ENCODE measurements at places on chromosomes 16 and 17. TPM values are rescaled to one million over a fixed set of nuclear protein-coding genes. Genes with fewer than 3 reads are reported as not detected.

- DNase-seq = no peak
Measured at GRCh38 chr16:78479723-78480122, 380.3 kb downstream of the WWOX start.

GRCh38 chr16:15510992-15511391 is 76.6 kb downstream of the BMERB1 start:
- no peak for DNase-seq

- DNase-seq = no peak
Measured at GRCh38 chr16:12057266-12057665, 80.7 kb downstream of the SNX29 start.

DNA sequence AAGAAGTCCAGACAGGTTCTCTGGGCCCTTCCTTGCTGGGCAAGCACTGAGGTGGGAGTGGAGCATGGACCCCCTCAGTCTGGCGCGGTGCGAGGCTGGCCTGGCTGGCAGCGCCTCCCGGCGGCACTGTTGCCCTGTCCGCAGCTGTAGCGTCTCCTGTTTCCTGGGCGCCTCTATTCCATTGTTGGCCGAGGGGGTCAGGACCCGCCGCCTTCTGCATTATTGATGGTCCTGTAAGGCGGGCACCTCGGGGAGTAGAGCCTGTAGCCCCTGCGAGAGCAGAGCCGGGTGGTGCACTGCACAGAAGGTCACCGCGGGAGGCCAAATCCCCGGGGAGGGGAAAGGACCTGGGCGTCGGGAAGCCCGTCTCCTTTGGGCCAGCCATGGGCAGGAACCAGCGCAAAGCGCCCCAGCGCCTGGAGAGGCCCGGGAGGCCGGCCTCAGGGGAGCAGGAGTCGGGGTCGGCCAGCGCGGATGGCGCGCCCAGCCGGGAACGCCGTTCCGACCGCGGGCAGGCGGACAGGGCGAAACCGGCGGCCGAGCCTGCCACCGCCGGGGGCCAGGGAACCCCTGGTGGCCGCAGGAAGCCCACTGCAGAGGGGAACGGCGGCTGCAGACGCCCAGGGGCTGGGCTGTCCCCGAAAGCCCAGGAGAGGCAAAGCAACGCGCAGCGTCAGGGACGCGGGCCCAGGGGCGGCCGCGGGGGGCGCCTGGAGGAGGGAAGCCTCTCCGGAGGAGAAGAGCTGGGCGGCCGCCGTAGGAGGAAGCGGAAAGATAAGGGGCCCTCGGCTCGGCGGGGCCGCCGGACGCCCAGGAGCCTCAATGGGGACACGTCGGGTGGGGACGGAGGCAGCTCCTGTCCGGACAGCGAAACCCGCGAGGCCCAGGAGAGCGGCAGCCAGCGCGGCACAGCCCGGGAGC is at the start of gene MYO15B:
TSS of gene MYO15B (plus strand) at position 126 of the 921 bp plus-strand sequence. CDS start at position 384, 258 bp downstream.
- peak; percentile 90 for DNase-seq

DNA sequence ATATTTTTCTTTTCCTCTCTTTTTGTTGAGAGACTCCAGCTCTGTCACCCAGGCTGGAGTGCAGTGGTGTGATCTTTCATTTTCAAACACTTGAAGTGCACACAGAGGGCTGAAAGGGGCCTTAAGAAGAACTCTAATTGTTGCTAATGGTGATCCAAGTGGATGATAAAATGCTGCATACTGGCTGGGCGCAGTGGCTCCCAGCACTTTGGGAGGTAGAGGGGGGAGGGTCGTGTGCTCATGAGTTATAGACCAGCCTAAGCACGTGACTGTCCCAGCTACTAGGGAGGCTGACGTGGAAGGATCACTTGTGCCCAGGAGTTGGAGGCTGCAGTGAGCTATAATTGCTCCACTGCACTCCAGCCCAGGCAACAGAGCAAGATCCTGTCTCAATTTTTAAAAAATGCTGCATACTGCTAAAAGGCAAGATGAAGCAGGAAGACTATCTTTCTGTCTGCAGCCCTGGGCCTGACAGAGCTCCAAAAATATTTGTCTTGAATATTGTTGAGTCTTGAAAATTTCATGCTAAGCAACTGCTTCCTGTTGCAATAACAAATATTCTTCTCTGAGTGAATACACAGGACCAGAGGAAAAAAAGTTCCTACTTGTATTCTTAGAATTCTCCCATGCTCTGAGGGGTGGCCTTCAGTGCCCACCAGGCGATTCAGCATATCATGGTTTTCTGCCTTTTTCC is 63.7 kb upstream of the AKTIP start:
- DNase-seq = no peak

GRCh38 chr17:5219536-5219935 is 15.1 kb downstream of the SCIMP start:
- no peak for DNase-seq

GRCh38 chr16:89216315-89217137 is 977 bp upstream of the ZNF778 start:
- DNase-seq = peak; percentile 65

- DNase-seq = no peak
Measured at GRCh38 chr17:16997514-16998429, 25.9 kb upstream of the TNFRSF13B start.

GRCh38 chr16:67158637-67159600 is 790 bp downstream of the TRADD start:
- DNase-seq = no peak

GRCh38 chr17:29155227-29155965 is 24.8 kb downstream of the MYO18A start:
- DNase-seq = peak; percentile 32

GRCh38 chr17:1414634-1415033 is 14.6 kb upstream of the YWHAE start:
- DNase-seq = no peak

GRCh38 chr16:1538804-1539520 is 5.5 kb downstream of the TMEM204 start:
- DNase-seq = no peak

GRCh38 chr16:53503991-53504663 is 1.1 kb upstream of the AKTIP start:
- peak; percentile 24 for DNase-seq

DNA sequence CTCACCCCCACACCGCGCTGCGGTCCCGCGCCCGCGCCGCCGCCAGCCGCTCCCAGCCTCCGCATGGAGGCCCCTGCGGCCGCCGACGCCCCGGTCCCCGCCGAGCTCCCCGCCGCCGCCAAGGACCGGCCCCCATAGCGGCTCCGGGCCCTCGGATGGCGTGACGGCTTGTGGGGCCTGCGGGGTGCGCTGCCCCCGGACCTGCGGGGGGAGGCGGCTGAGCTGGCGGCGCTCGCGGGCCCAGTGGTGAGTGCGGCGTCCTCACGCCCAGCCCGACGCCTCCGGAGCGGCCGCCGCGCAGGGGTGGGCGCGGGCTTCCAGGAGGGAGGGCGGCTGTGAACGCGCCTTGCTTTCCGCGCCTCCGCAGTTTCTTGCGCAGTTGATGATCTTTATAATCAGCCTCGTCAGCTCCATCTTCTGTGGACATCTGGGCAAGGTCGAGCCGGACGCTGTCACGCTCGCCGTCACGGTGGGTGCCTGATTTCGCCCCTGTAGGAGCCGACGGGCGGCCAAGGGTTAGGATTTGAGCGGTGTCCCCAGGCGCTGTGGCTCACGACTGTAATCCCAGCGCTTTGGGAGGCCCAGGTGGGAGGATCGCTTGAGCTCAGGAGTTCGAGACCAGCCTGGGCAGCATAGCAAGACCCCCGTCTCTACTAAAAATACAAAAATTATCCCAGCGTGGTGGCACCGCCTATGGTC is 46.4 kb downstream of the SLC47A1 start:
- peak; percentile 34 for DNase-seq

DNA sequence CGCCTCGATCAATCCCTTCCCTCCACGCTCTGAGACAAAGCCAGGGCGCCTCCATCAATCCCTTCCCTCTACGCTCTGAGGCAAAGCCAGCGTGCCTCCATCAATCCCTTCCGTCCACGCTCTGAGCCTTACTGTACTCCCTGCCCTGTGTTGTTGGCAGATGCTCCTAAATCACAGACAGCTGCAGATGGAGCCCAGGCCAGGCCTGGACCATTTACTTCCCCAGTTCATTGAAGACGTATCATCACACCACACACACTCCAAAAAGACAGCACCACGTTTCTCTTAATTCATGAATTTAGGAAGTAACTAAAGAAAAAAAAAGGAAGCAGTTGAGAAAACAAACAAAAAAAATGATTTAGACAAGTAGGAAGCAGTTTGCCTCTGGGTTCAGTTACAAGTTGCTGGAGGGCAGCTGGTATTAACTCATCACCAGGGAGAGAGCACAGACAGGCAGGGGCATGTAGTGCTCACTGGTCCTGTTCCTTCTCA is 7.4 kb upstream of the CD300LD start:
- no peak for DNase-seq

GRCh38 chr16:11699234-11699894 is 31.1 kb downstream of the SNN start:
- no peak for DNase-seq

GRCh38 chr17:36665417-36665816 is 64.0 kb downstream of the MRM1 start:
- DNase-seq = no peak

GRCh38 chr16:65737831-65738230 is 616.0 kb upstream of the CDH11 start:
- DNase-seq = no peak

DNA sequence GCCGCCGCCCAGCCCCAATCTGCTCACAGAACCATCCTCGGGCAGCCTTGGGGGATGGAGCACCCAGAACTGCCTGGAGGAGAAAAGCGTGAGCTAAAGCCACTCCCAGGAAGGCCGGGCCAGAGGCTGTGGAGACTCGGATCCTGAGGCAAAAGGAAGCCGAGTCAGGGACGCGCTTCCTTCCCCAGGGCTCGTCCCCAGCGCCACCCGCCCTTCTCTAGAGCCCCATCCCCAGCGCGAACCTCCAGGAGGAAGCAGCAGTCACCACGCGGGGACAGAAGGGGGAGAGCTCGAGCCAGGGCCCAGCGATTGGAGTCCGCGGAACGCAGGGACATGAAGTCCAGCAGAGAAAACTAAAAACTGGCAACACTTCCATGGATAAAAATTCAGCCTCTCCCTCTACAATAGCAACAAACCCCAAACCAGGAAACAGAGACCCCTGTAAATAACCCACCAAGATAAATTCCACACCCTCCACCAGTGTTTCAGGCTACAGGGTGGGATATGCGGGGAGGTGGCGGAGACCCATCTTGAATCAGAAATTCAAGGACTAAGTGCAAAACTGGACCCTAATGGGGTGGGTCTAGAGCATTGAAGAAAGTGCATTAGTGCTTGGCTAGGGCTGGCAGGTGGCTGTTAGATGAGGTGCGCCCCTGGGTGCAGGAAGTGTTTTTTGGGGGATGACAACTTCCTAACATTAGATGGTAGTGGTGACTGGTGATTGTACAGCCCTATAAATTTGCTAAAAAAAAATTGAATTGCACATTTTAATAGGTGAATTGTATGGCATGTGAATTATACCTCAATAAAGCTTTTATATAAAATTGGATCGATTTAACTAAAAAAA is 116.1 kb upstream of the METRNL start:
- DNase-seq = peak; percentile 72

DNA sequence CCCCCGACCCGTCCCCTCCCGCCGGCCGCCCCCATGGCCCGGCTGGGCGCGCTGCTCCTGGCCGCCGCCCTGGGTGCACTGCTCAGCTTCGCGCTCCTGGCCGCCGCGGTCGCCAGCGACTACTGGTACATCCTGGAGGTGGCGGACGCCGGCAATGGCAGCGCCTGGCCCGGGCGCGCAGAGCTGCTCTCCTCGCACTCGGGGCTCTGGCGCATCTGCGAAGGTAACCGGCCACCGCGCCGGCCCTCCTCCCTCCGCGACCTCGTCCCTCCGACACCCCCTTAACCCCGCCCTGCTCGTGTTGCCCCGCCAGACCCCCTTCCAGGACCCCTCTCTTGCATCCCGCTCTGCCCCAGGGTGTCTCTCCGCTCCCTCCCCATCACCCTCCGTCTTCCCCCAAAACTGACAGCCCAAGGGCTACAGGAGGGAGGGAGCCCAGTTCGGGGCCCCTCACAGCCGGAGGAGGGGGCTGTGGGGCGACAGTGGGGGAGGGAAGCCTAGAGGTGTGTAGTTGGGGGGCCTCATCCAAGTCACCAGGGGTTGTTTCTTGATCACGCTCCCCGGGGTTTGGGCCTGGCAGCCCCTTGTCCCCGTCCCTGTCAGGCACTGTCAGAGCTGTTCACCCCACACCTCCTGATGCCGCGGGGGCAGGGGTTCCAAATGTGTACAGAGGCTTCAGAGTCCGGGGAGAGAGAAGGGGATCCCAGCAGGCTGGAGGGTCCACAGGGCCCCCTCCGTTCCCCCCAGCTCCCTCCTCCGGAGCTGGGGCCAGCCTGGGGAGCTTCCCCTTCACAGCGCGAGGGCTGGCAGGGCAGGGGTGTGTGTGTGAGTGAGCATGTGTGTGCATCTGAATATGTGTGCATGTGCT is 794 bp downstream of the TMEM235 start:
- DNase-seq = peak; percentile 37

DNA sequence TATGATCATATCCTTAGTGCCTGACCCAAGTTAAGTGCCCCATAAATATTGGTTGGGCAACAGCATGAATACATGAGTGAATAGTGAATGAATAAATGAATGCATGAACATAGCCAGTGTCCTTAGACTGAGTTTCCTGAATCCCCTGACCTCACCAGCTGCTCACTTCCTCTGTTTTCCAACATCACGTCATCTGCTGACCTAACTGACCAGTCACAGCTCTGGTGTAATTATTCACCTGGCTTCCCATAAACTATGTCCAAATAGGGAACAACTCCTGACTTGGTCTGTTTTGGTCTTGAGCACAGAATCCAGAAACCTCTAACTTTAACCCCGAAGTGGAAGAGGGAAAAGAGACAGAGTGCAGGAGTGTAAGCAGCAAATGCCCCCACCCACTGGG is 83.4 kb downstream of the ASIC2 start:
- DNase-seq = no peak

- DNase-seq = no peak
Measured at GRCh38 chr16:82301146-82301755, 131.2 kb upstream of the MPHOSPH6 start.

- DNase-seq = no peak
Measured at GRCh38 chr17:74041869-74042640, 161.4 kb upstream of the RPL38 start.

DNA sequence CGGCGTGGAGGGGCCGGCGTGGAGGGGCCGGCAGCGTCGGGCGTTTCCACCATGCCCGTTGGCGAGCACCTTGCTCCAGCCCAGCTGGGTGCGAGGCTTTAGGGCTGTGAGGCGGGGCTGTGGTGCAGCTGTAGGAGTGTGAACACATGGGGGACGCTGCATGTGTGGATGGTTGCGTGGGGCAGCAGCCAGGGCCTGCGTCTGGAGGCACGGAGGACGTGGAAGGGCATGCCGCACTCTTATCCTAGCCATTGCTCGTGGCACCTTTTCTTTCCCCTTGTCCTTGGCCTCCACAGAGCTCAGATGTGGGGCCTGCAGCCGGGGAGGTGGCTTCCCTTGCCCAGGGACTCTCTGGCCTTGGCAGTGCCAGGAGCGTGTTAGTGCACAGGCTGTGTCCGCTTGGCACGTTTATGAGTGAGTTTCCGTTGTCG is 47.8 kb downstream of the PDPK1 start:
- no peak for DNase-seq

Gene TEX14
- 0.27 TPM for total RNA-seq

Gene QRICH2
- 3.0 TPM for total RNA-seq

Gene TVP23A
- total RNA-seq = 4.0 TPM

Gene TBKBP1
- 9.4 TPM for total RNA-seq

Gene NTN1
- total RNA-seq = 1.1 TPM

Gene IL34
- total RNA-seq = under 0.01 TPM

Gene CCL8
- not detected for total RNA-seq

Gene CD300E
- 0.54 TPM for total RNA-seq

Gene TBC1D26
- not detected for total RNA-seq

Gene SCO1
- total RNA-seq = 16.7 TPM

Gene ARHGDIG
- 0.27 TPM for total RNA-seq

Gene ACSM5
- not detected for total RNA-seq

Gene DRC3
- total RNA-seq = 1.3 TPM
